ENCODE measurements at places on chromosomes 12 and 14.

- peak; percentile 97 for DNase-seq
These were observed 16.2 kb downstream of the AACS start for GRCh38 chr12:125081427-125081826.

DNA sequence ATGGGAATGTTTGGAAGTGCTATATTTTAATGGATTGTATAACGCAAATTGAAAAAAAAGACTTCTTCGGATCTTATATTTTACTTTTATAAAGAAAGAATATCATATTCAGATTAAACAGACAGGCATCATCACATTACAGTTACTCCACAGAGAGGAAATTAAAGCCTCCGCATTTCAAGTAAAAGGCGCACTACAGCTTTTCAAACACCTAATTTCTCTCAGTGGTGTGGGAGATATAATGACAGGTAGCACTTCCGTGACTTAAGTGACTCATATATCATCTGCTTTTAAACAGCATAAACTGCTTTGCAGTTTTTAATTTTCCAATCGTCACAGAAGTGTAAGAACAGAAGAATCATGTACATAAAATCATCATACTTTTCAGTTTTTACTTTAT, 751.4 kb downstream of the FSCB start:
- DNase-seq = no peak

DNA sequence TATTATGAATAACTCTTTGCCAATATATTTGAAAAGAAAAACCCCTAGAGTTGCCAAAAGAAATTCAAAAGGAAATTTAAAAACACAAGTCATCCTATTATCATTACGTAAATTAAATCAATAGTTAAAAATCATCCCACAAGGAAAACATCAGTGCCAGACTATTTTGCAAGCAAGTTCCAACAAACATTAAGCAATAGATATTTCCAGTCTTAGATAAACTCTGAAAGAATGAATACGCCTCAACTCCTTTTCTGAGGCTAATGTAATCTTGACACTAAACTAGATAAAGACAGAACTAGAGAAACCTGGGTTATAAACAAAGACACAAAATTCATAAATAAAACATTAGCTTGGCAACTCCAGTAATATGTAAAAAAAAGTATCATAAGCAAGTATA, 245.9 kb downstream of the FOXN3 start:
- no peak for DNase-seq

GRCh38 chr12:46553911-46554310, 181.3 kb upstream of the SLC38A2 start:
- no peak for DNase-seq

GRCh38 chr12:112979041-112979680, 842 bp downstream of the OAS2 start:
- DNase-seq = no peak

All from NCI-H1105 treated with DMSO at 0.1 percent for 48 hours (cell line).